ENCODE measurements at places on chromosomes 16 and 17. TPM values are rescaled to one million over a fixed set of nuclear protein-coding genes. Genes with fewer than 3 reads are reported as not detected.

DNA sequence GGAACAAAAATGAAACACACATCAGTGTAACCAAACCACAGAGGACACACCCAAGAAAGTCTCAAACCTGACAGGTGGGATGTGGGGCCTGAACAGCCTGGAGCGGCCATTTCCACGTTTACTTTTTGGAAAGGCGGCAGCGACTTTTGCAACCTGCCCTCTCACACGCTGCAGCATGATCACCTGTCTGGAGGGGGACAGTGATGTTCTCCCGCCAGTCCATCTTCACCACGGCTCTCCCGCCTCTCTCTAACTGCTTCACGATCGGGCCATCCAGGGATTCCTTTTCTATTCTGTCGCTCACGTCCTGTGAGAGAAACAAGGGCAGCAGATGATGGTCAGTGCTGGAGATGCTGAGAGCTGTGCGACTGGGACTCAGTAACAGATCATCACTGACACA, 24.7 kb upstream of the ICAM2 start:
- no peak for DNase-seq
- H3K4me1 ChIP-seq = no peaks in the 10 kb centered on the region
- no peaks in the 10 kb centered on the region for H3K27me3 ChIP-seq
- H3K36me3 ChIP-seq = peaks cover 14% of the 10 kb centered on the region
- H3K4me3 ChIP-seq = no peak overlapping the region

DNA sequence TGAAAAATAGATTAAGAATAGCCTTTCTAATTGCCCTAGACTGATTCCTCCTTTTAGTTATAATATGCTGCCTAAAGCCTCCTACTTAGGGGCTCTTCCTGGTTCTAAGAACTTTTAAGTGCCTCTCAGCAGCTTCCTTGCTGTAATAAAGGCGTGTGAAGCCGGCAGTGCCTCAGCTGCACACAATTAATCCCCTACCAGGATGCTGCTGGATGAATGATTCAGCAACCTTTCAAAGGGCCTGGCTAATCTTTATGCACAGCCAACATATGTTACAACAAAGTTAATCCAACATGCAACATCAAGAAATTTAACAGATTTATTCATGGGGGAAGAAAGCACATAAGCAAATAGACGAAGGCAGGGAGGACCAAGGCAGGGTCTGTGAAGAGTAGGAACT, 145.2 kb downstream of the PMP22 start:
- no peak for DNase-seq
- no peaks in the 10 kb centered on the region for H3K4me1 ChIP-seq
- H3K4me3 ChIP-seq = no peak overlapping the region
- no peaks in the 10 kb centered on the region for H3K36me3 ChIP-seq
- H3K27me3 ChIP-seq = no peaks in the 10 kb centered on the region

Gene KRTAP1-1
- 15.9 TPM for total RNA-seq

Gene ASPHD1
- 64.1 TPM for total RNA-seq

Gene MAF
- 0.97 TPM for total RNA-seq

Gene GCGR
- not detected for total RNA-seq

Gene CACNA1H
- 0.05 TPM for total RNA-seq

All from Calu3 (cell line).